Glutamatergic neuron (in vitro differentiated cells): ENCODE measurements at places on chromosomes 16 and 17.

- no peak overlapping the region for H3K4me3 ChIP-seq
- H3K36me3 ChIP-seq: no peaks in the 10 kb centered on the region
- DNase-seq: no peak
- H3K27ac ChIP-seq: no peak overlapping the region
- H3K4me1 ChIP-seq: peaks cover 6% of the 10 kb centered on the region
Observed at GRCh38 chr17:5770441-5771270, 186.3 kb upstream of the NLRP1 start.

DNA sequence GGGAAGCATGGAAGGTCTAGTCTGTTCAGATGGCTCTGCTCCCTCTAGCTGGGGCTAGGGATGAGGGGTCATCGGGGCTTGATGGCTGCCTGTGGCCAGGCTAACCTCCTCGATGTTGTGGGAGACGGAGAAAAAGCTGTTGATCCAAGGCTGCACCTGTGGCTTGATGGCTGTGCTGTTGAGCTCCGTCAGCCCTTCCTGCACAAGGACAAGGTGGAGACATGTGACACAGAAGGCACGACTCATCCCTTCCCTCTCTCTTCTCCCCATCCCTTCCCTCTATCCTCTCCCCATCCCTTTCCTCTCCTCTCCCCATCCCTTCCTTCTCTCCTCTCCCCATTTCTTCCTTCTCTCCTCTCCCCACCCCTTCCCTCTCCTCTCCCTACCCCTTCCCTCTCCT lies 28.2 kb downstream of the FCSK start:
- no peaks in the 10 kb centered on the region for H3K4me1 ChIP-seq
- no peak overlapping the region for H3K4me3 ChIP-seq
- DNase-seq: no peak
- no peak overlapping the region for H3K27ac ChIP-seq
- no peaks in the 10 kb centered on the region for H3K36me3 ChIP-seq
- peaks cover 2% of the 10 kb centered on the region for H3K27me3 ChIP-seq

GRCh38 chr16:85475233-85475632 lies 137.9 kb upstream of the GSE1 start:
- peak overlapping the region; percentile 59 for H3K27ac ChIP-seq
- no peaks in the 10 kb centered on the region for H3K36me3 ChIP-seq
- peaks cover 33% of the 10 kb centered on the region for H3K4me1 ChIP-seq
- H3K27me3 ChIP-seq: peaks cover 15% of the 10 kb centered on the region
- peak overlapping the region; percentile 39 for H3K4me3 ChIP-seq
- DNase-seq: no peak

GRCh38 chr17:69367298-69367697 lies 40.4 kb upstream of the ABCA5 start:
- H3K36me3 ChIP-seq: no peaks in the 10 kb centered on the region
- H3K27ac ChIP-seq: no peak overlapping the region
- no peak for DNase-seq
- no peaks in the 10 kb centered on the region for H3K4me1 ChIP-seq
- no peaks in the 10 kb centered on the region for H3K27me3 ChIP-seq
- no peak overlapping the region for H3K4me3 ChIP-seq

DNA sequence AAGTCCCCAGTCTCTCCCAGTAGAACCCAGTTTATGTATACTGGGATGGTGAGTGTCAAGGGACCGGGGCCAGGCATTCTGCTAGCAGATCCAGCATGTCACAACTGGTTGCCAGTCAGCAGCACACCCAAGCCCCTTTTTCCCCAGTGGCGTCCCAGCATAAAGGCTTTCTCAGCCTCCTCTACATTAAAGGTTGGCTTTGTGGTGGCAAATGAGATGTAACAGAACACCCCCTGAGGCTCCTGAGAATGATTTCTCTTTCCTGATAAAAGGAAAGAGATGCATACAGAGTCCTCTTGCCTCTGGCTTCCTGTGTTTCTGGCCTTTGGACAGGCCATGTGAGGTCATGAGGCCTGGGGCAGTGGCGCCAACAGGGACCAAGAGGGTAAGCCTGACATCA lies 27.9 kb downstream of the IRX6 start:
- no peaks in the 10 kb centered on the region for H3K4me1 ChIP-seq
- DNase-seq: no peak
- no peak overlapping the region for H3K27ac ChIP-seq
- peaks cover 3% of the 10 kb centered on the region for H3K27me3 ChIP-seq
- no peaks in the 10 kb centered on the region for H3K36me3 ChIP-seq

- H3K4me3 ChIP-seq: no peak overlapping the region
- H3K27me3 ChIP-seq: no peaks in the 10 kb centered on the region
- H3K27ac ChIP-seq: no peak overlapping the region
- no peaks in the 10 kb centered on the region for H3K36me3 ChIP-seq
Observed at GRCh38 chr17:70716551-70716950, 547.2 kb downstream of the KCNJ2 start.

DNA sequence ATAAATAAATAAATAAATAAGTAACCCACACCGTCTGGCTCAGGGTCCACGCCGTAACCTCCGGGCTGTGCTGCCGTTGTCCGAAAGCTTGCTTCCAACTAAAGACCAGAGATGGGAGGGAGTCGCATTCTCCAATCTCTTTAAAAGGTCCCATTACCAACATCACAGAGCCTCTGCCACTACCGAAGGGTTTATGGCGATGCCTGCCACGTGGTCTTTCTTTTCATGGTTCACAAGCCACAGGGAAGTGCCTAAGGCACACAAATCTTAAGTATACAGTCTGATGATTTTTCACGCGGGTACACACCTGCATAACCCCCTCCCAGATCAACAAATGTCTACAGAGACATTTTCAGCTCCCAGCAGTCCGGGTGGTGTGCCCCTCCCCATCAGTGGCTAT lies 1.4 kb downstream of the COTL1 start:
- H3K4me1 ChIP-seq: peaks cover 42% of the 10 kb centered on the region
- peaks cover 15% of the 10 kb centered on the region for H3K27me3 ChIP-seq
- peaks cover 13% of the 10 kb centered on the region for H3K36me3 ChIP-seq
- no peak for DNase-seq
- H3K27ac ChIP-seq: peak overlapping the region; percentile 74

DNA sequence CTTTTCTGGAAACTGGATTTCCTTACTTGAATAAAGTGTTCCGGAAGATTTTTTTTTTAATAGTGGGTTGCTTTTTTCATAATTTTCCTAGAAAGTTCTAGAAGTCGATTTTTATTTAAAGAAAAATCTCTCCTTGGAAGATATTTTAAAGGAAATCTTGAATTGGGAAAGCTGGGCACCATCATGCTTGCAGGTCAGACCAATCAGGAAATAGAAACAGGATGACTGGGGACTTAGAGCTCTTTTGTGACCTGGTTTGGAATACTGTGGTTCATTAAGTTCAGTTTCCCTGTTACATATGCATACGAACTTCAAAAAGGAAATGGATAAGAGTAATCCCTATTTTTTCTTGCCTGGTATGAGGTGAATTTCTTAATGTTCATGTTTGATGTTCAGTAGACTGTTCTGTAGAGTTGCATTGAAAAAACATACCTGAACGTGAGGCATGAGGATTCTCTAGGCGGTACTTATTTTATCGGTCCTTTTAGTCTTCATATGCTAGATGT lies 1.2 kb downstream of the NFATC3 start:
- H3K36me3 ChIP-seq: no peaks in the 10 kb centered on the region
- peak overlapping the region; percentile 99 for H3K4me3 ChIP-seq
- peak overlapping the region; percentile 93 for H3K27ac ChIP-seq
- no peak for DNase-seq
- H3K27me3 ChIP-seq: peaks cover 11% of the 10 kb centered on the region

GRCh38 chr17:68542698-68543463 lies 30.7 kb downstream of the PRKAR1A start:
- peaks cover 8% of the 10 kb centered on the region for H3K36me3 ChIP-seq
- H3K27me3 ChIP-seq: peaks cover 1% of the 10 kb centered on the region
- DNase-seq: no peak
- peaks cover 20% of the 10 kb centered on the region for H3K4me1 ChIP-seq
- peak overlapping the region; percentile 52 for H3K27ac ChIP-seq

- H3K27me3 ChIP-seq: peaks cover 2% of the 10 kb centered on the region
- H3K4me3 ChIP-seq: no peak overlapping the region
- H3K4me1 ChIP-seq: no peaks in the 10 kb centered on the region
- DNase-seq: no peak
- peaks cover 45% of the 10 kb centered on the region for H3K36me3 ChIP-seq
Observed at GRCh38 chr17:640436-640835, 74.2 kb downstream of the VPS53 start.

DNA sequence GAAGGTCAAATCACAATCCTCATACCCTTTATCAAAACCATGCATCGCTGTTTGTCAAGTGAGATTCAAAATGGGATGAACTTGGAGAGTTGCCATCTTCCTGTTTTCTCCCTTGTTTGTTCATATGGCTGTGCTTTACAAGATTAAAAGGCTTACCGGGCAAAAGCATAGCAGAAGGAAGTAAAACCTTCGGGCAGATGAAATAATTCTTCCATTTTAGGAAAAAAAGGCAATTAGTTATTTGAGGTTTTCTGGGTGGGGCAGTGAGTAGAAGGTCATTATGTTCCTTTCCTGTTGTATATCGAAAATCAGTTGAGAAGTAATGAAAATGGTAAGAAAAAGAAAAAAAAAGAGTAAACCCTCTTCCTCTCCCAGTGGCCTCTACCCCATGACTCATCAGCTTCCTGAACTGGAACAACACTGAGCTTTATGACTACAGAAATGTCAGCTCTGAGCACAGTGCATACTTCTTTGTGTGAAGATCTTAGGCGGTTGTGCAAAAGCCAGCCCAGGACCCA lies 369.2 kb downstream of the CDH13 start:
- H3K27me3 ChIP-seq: peaks cover 5% of the 10 kb centered on the region
- no peak for DNase-seq
- H3K4me3 ChIP-seq: no peak overlapping the region
- peaks cover 40% of the 10 kb centered on the region for H3K4me1 ChIP-seq

DNA sequence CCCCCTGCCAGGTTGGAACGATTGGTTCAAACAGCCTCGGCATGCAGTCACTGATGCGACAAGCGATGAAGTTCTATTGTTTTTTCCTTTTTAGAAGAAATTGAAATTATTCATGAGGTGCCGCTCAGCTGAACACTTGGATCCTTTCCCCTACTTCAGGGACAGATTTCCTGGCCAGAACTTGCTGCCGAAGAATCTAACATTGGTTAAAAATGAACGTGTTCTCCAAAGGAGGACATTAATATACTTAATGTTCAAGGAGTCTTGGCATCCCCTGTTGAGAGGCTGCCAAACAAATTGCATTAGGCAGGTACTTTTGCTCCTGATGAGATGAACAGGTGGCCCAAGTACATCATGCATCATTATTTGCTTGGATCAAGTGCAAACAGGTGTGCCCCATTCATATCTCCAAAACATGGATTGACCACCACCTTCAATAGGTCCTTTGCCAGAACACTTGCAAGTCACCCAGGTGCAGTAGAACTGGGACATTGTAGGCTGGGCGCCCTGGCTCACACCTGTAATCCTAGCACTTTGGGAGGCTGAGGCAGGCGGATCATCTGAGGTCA lies 437.2 kb downstream of the HAPSTR1 start:
- DNase-seq: no peak
- no peak overlapping the region for H3K27ac ChIP-seq
- H3K4me3 ChIP-seq: no peak overlapping the region
- no peaks in the 10 kb centered on the region for H3K27me3 ChIP-seq
- H3K36me3 ChIP-seq: peaks cover 5% of the 10 kb centered on the region
- peaks cover 9% of the 10 kb centered on the region for H3K4me1 ChIP-seq

DNA sequence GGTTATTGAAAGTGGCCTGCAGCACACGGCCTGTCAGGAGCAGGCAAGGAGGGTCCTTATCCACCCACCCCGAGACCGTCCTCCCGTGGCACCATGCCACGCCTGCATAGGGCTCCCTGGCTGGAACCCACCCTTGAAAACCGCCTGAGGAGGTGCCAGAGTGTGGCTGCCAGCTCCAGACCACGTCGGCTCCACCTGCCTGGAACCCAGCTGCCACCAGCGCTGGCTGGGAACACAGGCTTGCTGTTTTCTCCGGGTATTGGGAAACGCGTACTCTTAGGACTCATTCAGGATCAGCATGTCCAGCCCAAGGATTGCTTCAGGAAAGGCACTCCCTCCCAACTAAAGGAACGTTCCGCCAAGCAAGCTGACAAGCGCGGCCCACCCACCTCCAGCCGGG lies 6.7 kb downstream of the ARL16 start:
- H3K27ac ChIP-seq: no peak overlapping the region
- no peak overlapping the region for H3K4me3 ChIP-seq
- DNase-seq: no peak
- H3K36me3 ChIP-seq: no peaks in the 10 kb centered on the region
- peaks cover 2% of the 10 kb centered on the region for H3K27me3 ChIP-seq

- no peak for DNase-seq
- H3K27me3 ChIP-seq: peaks cover 9% of the 10 kb centered on the region
- no peak overlapping the region for H3K27ac ChIP-seq
- H3K36me3 ChIP-seq: no peaks in the 10 kb centered on the region
Observed at GRCh38 chr17:41894791-41895331, 23.9 kb downstream of the ACLY start.

- no peak for DNase-seq
- no peaks in the 10 kb centered on the region for H3K36me3 ChIP-seq
- H3K4me3 ChIP-seq: peak overlapping the region; percentile 94
- H3K27ac ChIP-seq: no peak overlapping the region
- H3K4me1 ChIP-seq: peaks cover 2% of the 10 kb centered on the region
Observed at GRCh38 chr16:79151-80054, 1.4 kb downstream of the MPG start.

DNA sequence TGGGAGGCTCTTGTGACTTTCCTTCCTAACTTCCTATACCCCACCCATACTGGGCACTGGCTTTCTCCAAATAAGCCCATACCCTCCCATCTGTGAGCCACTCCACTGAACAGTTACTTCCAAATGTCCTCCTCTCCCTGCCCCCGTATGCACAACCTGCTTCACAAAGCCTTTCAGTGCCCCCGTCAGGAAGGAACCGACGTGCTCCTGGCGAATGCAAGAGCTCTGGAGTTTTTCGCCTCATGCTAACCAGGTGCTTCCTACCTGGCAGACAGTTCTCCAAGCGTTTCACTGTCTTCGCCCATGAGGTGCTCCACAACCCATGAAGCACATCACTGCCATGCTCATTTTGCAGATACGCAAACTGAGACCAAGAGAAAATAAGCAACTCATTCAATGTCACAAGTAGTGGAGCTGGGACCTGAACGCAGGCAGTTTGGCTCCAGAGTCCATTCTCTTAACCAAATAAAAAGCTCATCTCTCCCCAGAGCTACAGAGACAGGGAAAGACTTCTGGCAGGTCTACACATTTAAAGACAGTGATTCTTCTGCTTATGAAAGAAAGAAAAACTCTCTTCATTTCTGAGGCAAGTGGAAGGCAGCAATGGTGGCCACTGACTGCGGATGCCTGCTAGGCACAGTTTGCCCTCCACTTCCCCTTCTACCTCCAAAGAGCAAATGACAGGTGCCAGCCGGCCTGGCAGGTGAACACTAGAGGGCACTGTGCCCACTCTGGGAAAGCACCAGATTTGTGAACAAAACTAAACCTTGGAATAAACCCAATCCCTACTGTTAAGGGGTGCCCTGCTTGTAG lies 23.8 kb downstream of the SPHK1 start:
- H3K27me3 ChIP-seq: peaks cover 7% of the 10 kb centered on the region
- peak; percentile 75 for DNase-seq
- H3K4me3 ChIP-seq: peak overlapping the region; percentile 22
- H3K4me1 ChIP-seq: peaks cover 25% of the 10 kb centered on the region

GRCh38 chr17:57530026-57530425 lies 215.1 kb downstream of the CCDC182 start:
- peak overlapping the region; percentile 15 for H3K27ac ChIP-seq
- peaks cover 21% of the 10 kb centered on the region for H3K4me1 ChIP-seq
- H3K36me3 ChIP-seq: no peaks in the 10 kb centered on the region
- no peak for DNase-seq
